ENCODE measurements at places on chromosomes 11 and 22.

GRCh38 chr11:41522899-41523672 lies 63.6 kb upstream of the LRRC4C start:
- DNase-seq, result peak; percentile 68

- no peak for DNase-seq
Observed at GRCh38 chr11:38971141-38971540, 2373.1 kb upstream of the RAG2 start.

GRCh38 chr11:86814775-86815174 lies 14.4 kb downstream of the PRSS23 start:
- DNase-seq, result peak; percentile 87

DNA sequence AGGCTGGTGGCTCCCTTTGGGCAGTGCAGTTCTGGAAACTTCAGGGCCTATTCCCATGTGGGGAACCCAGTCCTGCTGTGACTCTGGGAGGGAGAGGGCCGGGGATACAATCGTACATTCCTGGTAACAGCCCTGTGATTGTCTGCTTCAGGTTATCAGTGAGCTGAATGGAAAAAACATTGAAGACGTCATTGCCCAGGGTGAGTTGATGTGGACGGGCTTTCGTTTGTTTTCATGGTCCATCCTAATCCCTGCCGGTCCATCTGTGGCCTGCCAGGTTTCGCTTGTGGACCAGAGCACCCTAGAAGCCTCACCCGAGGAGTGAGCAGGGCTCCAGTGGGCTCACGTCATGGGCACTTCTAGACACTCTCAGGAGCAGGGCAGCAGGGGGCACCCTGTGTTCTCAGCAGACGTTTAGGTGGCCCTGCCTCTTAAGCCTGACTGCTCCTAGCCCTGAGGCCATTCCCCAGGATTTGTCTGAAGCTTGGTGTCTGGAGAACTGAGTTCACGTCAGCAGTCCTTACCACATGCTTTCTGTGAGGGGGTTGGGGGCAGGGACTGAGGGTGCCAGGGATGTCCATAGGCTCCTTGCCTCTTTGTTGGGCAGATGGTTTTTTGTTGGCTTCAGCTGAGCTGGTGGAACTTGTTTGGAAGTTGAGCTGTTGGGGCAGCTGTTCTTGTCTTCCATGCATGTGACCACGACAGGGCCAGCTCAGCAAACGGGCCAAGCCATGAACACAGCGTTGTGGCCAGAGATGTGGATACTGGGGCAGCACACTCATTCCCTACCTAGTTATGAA lies 1.9 kb downstream of the RPLP2 start:
- no peak for DNase-seq

- DNase-seq, result peak; percentile 94
Observed at GRCh38 chr11:3123761-3124733, 41.1 kb downstream of the OSBPL5 start.

DNA sequence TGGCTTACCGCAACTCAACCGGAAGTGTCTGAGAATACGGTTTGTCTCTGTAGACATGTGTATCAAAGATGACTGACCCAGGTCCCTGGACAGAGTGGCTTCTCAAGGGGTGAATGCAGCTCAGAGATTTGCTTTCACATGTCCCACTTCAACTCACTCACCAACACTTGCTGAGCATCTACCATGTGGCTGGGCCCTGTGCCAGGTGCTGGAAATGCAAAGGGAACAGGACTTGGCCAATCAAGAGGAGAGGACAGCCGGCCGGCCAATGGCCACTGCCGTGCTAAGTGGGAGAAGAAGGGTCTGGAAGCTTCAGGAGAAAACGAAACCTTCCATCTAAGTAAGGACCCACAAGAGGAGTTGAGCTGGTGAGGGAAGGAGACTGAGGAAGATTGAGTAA lies 151.3 kb downstream of the CEP164 start:
- DNase-seq, result no peak

DNA sequence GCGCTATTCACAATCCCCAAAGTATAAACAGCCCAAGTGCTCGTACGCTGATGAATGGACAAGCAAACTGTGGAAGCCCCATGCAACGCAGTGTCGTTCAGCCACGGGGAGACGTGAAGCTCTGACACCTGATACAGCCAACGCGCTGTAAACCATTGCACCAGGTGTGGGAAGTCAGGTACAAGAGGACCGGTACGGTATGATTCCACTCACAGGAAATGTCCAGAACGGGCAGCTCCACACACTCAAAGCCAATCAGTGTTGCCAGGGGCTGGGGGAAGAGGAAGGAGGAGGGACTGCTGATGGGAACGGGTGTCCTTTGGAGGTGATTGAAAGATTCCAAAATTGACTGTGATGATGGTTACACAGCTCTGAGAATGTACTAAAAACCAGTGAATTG lies 64.5 kb downstream of the BRD1 start:
- DNase-seq, result no peak

GRCh38 chr11:86043765-86044503 lies 24.9 kb downstream of the PICALM start:
- no peak for DNase-seq

DNA sequence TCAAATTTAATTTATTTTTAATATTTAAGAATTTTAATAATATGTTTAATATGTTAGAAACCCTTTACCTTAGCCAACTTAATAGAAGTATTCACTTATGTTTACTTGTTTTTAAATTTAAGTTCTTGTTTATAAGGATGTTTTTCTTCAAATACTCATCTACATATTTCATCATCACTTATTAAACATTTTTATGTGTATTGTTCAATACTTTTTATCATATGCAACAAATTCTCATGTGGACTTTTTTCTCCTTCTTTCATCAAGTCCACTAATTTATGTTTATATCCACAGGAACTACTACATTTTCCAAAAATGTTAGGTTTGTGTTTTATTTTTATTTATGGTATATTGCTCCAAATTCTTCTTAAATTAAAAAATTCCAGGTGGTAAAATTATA lies 2113.1 kb upstream of the RAG2 start:
- no peak for DNase-seq

DNA sequence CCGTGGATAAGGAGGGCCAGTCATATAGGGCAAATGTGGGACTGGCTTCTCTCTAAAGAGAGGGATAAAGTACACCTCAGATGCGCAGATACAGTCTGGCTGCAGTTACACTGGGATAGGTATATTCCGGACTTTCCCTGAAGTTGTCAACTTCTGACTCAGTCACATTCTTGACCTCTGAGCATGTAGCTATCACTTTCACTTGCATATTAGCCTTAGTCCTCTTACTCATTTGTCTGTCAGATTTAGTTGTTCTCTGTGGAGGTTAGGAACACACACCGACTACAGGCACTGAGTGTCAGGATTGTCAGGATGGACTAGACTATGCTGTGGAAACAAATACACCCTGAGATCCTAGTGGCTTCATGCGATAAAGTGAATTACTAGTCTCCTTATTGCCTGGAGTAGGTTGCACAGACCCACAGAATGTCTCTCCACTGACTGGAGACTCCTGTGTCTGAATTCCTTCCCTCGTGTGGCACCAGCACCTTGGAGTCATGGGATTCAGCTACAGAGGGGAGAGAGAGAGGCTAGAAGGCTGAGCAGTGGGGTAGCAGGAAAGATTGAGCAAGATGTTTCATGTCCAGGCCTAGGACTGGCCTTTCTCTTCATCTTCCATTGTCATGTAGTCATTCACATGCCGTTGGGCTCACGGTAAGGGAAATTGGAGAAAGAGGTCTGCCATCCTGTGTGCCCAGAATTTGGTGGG lies 654.3 kb downstream of the NTM start:
- peak; percentile 81 for DNase-seq

DNA sequence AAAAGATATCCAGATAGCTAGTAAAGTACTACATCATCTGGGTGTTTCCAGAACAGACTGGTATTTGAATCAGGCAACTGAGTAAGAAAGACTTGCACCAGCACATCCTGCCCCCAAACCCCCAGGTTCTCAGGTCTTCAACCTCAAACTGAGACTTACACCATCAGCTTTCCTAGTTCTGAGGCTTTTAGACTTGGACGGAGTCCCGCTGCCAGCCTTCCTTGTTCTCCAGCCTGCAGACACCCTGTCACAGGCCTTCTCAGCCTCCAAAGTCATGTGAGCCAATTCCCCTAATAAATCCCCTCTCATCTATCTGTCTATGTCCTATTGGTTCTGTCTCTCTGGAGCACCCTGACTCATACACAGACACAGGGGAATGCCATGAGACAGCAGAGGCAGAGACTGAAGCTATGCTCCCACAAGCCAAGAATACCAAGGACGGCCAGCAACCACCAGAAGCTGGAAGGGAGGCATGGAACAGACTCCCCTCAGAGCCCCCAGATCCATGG lies 10.9 kb downstream of the SMCO4 start:
- peak; percentile 39 for DNase-seq

DNA sequence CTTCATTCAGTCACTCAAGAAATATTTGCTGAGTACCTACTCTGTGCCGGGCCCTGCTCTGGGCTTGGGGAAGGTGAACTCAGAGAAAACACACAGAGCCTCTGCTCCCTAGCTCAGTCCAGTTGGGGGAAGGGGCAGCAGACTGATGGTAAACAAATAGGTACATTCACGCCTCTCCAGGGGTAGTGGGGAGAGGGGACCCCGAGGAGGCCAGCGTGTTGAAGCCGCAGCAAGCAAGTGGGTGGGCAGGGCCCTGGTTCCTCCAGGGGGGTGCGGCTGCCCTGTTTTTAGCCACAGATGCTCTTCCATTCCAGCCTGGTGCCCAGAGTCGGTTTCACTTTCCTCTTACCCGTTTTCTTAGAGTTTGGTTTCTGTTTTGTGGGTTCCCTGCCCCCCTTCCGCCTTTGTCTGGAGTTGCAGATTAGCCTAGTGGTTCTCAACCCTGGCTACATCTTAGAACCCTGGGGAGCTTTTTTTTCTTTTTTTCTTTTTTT lies 8.7 kb downstream of the DRAP1 start:
- no peak for DNase-seq

DNA sequence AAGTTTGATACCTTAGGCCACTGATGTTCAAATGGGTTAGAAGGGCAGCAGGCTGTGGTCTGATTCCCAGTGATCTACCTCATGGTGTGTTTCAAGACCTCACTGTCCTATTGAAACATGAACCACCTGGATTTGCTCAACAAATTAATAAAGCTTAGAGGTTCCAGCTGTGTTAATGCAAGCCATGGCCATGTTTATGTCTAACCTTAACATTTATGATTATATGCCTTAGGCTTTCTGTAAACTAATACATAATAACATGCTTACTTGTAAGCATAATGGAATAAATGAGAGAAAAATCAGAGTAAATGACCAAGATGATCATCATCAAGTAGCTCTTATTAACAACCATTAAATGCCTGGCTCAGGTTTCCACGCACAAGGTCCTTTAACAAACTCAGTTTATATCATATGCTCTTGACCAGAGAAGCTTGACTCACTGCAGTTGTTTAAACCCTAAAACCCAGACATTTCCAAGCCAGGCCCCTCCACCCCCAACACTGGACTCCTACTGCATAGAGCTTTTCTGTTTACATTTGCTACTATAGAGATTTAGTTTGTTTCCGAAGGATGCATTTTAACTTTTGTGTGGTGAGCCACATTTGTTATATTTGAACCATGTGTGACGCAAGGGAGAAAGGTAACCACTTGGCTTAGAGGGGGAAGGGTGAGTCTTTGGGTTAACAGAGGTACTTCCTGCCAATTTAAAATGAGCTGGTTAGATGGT lies 43.7 kb downstream of the KREMEN1 start:
- no peak for DNase-seq

DNA sequence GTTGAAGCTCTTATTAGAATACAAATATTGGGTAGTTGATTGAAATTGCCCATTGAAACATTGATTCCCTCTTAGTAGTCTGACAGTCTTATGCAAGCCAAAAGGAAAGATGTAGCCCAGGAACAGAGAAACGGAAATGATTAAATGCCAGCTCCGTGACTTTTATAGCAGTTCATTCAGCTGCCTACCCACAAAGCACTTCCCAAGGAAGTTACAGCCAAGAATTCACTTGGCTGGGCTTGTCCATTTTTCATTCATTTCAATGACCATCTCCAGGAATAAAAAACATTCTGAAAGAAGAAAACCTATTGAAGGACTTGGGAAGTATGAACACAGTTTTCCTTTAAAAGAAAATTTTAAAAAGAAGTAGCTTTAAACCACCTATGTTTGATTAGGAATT lies 62.0 kb downstream of the NCAM1 start:
- DNase-seq, result peak; percentile 66

GRCh38 chr11:103525069-103525468 lies 415.8 kb downstream of the DYNC2H1 start:
- DNase-seq, result peak; percentile 94

DNA sequence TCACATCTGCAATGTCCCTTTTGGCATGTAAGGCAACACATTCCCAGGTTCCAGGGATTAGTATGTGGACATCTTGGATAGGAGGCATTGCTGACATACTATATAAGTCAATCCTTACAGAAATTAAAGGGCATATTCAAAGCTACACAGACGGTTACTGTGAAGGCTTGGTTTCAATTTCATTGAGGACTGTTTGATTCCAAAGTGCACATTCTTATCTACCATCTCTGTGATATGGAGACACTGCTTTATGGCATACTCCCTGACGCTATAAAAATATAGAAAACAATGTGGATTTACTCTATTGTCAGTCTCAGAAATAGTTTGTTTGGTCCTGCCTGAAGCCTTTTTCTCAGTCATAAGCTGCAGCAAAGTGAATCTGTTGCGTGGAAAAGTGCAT lies 1486.7 kb downstream of the FAM181B start:
- DNase-seq, result no peak

GRCh38 chr11:117882311-117882905 lies 6.0 kb upstream of the FXYD6 start:
- DNase-seq, result no peak

DNA sequence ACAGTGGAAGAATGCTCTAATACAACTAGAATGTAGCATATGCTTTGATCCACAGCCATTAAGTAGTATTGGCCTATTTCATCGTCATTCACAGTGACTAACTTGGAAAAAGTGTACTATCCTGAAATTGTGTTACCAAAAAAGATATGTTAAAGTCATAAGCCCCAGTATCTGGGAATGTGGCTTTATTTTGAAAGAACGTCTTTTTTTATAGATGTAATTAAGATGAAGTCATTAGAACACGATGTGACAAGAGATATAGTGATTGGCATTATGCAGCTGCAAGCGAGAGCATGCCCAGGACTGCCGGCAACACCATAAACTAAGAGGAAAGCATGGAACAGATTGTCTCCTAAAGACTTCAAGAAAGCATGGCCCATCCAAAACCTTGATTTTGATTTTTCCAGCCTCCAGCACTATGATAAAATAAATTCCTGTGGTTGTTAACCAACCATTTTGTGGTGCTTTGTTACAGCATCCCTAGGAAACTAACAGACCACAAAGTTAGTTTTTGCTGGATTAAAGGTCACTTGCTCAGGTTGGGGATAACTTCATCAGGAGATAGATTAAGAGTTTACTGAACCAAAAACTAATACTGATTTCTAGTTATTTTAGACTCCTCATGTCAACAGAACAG lies 870.6 kb upstream of the LRRC4C start:
- DNase-seq, result peak; percentile 64

DNA sequence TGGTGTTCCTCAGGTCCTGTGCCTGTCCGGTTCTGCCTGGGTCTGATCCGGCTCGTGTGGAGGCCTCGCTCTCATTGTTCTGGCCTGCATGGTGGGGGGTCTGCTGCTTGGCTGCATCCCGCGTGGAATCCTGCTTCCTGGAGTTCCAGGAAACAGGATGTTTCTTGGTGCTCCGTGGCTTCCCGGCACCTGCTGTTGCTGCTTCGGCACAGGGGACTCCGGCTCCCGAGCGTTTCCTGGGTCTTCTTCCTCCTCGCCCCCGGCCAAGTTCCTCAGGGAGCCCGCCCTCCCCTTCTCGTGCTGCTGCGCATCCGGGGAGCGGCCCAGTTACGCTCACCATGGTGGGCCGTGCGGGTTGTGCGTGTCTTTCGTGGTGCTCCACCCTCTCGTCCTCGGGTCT lies 29.9 kb downstream of the GLB1L2 start:
- no peak for DNase-seq

All from fibroblast of upper back skin (primary cell).